ENCODE measurements at places on chromosomes 5 and 9.

DNA sequence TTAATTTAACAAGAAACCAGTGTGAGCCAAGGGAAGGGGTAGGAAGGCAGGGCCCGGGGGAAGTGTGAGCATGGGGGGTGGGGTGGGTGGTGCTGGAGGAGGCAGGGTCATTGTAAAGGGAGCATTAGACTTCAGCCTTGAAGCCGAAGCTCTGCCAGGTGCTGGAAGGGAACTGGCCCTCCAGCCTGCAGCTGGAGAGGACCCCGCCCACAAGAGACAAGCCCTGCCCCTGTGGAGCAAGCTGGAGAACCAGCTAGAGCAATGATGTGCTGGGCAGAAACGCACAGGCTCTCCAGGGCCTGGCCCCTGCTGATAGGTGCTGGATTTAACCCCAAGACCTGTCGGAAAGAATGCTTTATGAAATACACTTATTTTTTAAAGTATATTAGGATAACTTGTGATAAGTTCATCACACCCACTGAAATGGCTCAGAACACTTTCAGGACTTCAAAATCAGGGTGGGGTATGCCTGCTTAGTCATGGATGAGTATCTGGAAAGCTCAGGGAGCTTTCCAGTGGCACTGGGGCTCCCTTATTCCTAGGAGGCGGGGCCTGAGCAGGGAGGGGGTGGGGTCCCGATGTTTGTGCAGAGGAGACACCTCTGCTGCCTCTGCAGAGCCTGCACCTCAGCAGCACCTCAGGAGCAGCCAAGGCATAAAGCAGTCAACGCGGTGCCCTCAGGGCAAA, 27.1 kb downstream of the UBE2QL1 start:
- DNase-seq, result no peak

- DNase-seq, result no peak
These were observed 106.6 kb upstream of the HMHB1 start for GRCh38 chr5:143705381-143705780.

DNA sequence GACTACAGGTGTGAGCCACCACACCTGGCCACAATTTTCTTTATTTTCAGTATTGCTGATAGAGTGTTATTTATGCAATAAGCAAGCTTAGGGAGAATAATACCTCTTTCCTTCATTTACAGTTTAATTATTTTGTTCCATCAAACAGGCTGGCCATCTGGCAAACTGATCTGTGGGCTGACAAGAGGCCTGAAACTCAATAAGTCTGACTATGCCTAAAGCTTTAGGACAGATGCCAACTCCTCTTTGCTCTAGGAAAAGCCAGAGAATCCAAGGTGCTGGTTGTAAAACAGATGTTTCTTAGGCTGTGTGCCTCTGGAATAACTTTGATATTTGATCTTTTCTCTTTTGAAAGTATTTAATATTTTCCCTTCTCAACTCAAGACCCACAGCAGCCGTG, 98.4 kb downstream of the TARS1 start:
- DNase-seq, result no peak

- no peak for DNase-seq
These were observed 404.6 kb downstream of the DMRT2 start for GRCh38 chr9:1454616-1455347.

DNA sequence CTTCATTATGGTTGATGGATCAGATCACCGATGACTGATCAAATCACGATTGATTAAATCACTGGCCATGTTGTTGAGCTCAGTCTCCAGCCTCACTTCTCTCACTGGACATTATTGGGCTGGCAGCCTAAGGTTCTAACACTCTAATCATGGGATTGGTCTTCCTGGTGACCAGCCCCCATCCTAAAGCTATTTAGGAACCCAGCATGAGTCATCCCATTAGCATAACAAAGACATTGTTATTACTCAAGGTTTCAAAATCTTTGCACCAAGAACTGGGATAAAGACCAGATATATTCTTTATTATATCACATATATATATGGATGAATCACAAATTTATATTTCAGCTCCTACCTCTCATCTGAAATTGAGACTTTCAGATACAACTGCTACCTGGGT, 272.1 kb upstream of the IL12B start:
- DNase-seq, result no peak

GRCh38 chr5:176902911-176903664, 3.9 kb upstream of the HK3 start:
- DNase-seq, result no peak

Data from cortex of kidney (tissue), 1 donor.